BJ (cell line): ENCODE measurements at places on chromosomes 16 and 17. TPM values are rescaled to one million over a fixed set of nuclear protein-coding genes. Genes with fewer than 3 reads are reported as not detected.

The FBXW10 gene
- polyA plus RNA-seq = 0.10 and 0.12 TPM in 2 replicates

The PTX4 gene
- not detected in 2 replicates for polyA plus RNA-seq

The TNFRSF13B gene
- polyA plus RNA-seq = not detected in 2 replicates

DNA sequence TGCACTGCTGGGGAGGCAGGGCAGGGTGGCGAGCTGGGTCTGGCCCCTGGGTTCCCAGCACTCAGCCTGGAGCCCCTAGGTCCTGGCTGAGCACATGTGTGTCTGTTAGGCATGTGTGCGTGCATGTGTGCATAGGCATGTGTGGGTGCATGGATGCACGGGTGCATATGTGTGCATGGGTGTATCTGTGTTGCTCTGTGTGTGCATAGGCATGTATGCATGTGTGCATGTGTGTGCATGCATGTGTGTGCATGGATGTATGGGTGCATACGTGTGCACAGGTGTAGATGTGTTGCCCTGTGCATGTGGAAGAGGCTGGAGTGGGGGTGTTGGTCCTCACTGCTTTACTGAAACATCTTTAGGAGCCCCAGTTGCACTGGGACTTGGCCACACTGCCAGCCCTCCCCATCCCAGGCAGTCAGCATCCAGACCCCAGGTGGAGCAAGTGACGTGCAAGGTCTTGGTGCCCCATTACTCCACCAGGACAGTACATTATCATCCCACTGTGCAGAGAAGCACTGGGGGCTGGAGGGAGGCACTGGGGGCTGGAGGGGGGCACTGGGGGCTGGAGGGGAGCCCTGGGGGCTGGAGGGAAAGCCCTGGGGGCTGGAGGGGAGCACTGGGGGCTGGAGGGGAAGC, 10.4 kb upstream of the DPEP1 start:
- DNase-seq = no peak

DNA sequence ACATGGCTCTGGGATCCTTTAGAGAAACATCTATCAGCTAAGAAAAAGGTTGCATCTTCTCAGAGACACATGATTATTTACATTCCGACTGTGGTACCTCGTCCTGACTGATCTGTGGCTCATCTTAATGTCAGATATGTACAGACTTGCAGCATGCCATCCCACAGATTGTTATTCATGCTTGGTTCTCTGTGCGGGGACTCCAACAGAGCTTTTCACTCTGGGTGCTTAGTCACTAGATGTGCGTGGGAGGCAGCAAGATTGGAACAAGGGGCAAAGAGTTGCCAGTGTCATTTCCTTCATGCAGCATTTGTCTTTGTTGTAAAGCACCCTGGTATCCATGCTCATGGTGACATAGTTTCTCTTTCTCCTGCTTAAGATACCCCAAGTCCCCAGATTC, 179.1 kb upstream of the CACNG5 start:
- no peak for DNase-seq

DNA sequence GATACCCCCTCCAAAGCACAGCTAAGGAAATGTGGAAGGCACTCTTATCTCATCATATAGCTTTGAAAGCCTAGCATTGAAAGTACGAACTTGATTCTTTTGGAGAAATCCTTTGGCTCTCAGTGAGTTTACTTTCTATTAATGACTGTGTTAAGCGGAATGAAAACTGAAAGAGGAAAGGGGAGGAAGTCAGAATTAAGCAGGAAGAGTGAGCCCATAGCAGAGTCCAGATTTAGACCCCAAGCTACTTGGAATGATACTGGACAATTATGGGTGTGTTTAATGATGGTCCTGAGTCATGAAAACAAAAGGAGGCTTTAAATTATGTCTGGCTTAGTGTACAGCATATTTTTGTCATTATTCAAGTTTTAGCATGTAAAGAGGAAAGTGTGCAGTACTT, 42.2 kb downstream of the TENT4B start:
- peak; percentile 21 for DNase-seq

- DNase-seq = no peak
Measured at GRCh38 chr16:30115238-30115637, 1.9 kb upstream of the GDPD3 start.

GRCh38 chr16:19706846-19707245, 11.2 kb downstream of the KNOP1 start:
- DNase-seq = no peak

The C17orf50 gene
- polyA plus RNA-seq = not detected in 2 replicates

The CHMP6 gene
- polyA plus RNA-seq = 27.3 and 30.7 TPM in 2 replicates

- DNase-seq = no peak
Measured at GRCh38 chr16:3434373-3434772, 8.9 kb downstream of the ZNF597 start.

The CCL18 gene
- not detected in 2 replicates for polyA plus RNA-seq

DNA sequence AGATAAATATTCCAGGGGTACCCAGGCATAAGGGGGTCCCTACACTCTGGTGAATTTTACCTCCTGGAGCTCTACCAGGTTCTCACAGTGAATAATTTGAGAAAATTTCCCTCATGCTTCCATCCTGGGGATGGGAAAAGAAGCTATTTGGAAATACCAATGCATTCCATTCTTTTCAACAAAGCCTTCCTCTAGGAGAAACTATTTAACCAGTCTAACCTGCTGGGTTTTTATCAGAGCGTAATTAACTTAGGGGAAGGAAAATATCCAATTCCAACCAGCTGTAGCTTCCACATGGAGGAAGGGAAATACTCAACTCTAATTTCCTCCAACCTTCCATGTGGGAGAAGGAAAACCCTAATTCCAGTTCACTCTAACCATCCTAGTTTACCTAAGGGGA, 17.0 kb downstream of the MFSD6L start:
- no peak for DNase-seq

The RAB34 gene
- polyA plus RNA-seq = 307 and 473 TPM in 2 replicates

- no peak for DNase-seq
Measured at GRCh38 chr17:44932096-44932786, 15.3 kb downstream of the KIF18B start.

GRCh38 chr16:81524382-81524781, 79.8 kb downstream of the CMIP start:
- DNase-seq = no peak

DNA sequence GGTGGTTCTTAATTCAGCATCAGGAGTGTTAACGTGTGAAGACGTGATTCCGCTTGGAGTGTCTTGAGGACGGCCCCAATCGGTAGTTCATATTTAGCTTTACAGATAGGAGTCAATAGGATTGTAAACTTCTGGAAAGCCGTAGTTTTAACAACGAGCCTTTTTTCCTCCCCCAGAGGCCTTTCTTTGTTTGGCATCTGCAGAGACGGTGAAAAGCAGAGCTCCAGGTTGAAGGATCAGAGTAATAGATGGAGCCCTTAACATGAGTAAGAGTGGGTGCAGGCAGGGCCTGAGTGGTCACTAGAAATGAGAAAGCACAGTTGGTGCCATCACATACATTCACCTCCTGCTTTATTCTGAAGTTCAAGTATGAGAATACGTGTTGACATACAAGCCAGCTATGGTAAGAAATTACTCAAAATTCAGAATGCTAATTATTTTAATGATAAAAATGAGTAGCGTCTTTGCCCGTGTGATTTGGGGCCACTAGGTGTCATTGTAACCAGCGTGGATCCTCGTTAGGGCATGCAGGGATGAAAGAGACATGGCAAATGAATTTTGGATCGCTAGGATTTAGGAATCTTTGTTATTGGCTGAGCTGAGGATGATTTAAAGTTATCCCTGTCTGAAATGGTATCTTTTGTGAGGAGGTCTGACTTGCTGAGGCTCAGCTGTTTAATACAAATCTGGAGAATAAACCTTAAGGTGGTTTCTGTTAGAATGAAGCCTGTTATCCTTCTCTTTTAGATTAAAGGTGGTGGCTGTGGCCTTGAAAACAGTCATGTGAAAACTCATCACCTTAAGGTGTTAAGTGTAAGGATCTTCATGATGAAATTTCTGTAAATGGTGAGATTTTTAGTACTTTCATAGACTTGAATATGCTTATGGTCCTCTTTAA, 18.6 kb downstream of the PRCD start:
- DNase-seq = no peak

The HOXB1 gene
- not detected in 2 replicates for polyA plus RNA-seq

DNA sequence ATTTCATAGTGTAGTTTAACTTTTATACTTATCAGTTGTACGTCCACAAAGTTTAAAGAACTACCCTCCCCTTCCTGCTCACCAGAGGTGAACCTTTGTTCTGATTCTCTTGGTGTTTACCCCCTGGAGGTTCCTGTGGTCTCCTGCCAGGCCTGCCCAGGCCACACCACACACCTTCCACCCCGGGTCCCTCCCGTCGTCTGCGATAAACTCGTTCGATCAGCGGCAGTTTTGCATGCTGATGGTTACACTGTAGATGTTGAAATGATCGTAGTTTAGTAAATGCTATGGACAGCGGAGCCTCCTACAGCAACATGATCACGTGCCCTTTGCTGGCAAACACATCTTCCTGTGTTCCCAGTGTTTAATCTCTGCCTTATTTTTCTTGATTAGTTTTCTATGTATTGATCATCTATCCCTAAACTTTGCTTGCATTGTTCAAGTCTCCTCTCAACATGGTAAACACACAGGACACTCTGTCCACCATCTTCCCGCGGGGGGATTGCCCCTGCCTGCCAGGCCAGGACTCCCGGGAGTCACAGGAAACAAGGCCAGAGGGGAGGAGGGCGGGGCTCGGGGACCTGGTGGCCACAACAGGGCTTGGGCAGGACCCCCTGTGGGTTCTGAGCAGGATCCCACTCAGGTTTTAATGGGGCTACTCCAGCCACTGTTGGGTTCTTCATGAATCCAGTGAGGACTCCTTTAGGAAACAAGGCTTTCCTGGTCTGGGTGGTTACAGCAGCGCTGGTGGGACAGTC, 2.8 kb upstream of the ACSF3 start:
- no peak for DNase-seq

DNA sequence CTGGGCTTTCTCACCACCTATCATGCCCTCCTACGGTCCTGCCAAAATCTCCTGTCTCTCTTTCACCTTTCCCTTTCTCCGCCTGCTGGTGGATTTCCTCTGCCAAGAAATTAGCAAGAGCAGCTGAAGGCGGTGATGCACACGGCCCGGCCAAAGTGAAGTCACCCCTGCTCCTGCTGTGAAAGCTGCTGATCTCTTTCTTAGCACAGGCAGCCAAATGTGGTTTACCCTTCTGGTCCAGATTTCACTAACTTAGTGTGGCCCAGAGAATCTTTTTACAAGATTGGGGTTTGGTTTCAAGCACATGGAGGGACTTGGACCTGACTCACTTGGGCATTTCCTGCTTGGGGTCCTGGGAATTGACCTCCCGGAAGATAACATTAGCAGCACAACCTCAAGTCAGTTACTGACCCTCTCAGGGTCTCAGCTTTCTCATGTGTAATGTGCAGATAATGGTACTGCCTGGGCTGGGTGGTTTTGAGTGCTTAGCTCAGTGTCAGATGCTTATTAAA, 155.7 kb downstream of the SOCS1 start:
- peak; percentile 90 for DNase-seq

DNA sequence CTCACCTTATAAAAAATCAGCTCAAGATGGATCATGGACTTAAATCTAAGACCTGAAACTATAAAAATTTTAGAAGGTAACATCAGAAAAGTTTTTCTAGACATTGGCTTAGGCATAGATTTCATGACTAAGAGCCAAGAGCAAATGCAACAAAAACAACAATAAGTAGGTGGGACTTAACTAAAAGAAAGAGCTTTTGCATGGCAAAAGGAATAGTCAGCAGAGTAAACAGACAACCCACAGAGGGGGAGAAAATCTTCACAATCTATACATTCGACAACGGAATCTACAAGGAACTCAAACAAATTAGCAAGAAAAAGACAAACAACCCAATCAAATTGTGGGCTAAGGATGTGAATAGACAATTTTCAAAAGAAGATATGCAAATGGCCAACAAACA, 368.4 kb upstream of the KIF2B start:
- DNase-seq = no peak

DNA sequence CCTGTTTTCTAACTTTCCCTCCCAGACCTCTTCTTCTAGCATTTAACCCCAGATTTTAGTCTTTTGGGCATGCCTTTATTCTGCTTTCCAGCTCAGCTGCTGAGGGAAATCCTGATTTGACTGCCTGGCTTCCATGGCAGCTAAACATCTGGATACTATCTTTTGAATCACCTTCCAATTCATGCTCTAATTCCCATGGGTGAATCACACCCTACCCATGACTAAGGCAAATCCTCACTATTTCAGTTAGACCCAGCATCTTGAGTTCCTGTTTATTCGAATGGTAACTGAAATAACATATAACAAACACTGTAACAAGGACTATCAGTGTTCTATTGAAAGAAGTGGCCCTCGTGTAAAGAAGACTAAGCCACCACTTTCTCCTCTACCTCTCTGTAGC, 29.8 kb downstream of the CA10 start:
- DNase-seq = no peak

The CLEC16A gene
- 7.7 and 8.7 TPM in 2 replicates for polyA plus RNA-seq

GRCh38 chr17:79372470-79373238, 238.2 kb downstream of the RBFOX3 start:
- no peak for DNase-seq

GRCh38 chr16:14454391-14454790, 175.7 kb downstream of the PARN start:
- DNase-seq = no peak

The NPB gene
- polyA plus RNA-seq = 0.21 and 0.38 TPM in 2 replicates

The NPW gene
- polyA plus RNA-seq = 0.26 and 0.33 TPM in 2 replicates

DNA sequence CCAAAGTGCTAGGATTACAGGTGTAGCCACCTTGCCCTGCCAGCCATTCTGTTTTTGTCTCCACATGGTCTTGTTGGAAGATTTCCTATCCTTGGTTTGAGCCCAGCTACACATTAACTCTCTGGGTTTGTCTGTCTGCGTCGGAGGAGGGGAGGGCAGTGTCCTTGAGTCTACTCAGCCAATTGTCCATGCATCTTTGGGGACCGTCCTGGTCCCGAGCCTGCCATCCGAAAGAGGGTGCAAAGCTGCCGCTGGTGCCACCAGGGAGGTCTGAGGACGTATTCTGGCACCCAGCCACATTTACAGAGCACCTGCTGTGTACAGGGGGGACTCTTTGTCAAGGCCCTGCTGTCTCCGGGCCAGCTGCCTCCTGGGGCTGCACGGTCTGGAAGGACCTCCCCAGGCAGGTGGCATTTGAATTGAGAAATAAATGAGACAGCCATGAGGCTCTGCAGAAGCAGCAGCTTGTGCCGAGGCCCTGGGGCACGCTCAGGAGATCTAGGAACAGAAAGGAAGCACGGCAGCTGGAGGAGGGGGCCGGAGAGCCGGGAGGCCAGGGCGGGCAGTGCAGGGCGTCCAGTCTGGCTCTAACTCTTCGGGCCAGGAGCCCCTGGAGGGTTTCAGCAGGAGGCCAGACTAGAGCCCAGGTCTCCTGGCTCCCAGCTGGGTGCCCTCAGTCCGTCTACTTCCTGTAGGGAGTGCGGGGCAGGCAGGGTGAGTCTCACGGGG, 1.5 kb downstream of the CYBA start:
- DNase-seq = no peak

- DNase-seq = no peak
Measured at GRCh38 chr17:27526604-27527002, 70.4 kb downstream of the KSR1 start.

The CCDC154 gene
- 0.04 and 0.23 TPM in 2 replicates for polyA plus RNA-seq

The MYH1 gene
- 0.01 TPM in 1 of 2 replicates, not detected in the other for polyA plus RNA-seq
